ENCODE measurements at places on chromosomes 1 and 21.

DNA sequence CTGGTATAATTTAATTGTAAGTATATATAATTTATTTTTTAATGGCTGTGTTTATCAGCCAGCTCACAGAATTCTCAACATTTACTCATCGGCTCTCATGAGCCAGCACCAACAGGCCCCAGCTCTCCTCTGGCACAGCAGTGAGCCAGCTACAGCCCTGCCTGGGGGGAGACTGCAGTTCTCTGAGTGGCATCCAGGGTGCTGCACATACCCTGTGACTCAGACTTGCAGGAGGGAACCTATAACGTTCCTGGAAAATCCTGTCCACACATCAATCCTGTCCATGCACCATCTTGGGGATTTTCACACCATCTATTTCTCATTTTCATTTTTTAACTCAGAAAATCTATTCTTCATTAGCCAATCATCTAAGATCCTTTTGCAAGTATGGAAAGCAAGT, 36.5 kb downstream of the FHAD1 start:
- DNase-seq = no peak

DNA sequence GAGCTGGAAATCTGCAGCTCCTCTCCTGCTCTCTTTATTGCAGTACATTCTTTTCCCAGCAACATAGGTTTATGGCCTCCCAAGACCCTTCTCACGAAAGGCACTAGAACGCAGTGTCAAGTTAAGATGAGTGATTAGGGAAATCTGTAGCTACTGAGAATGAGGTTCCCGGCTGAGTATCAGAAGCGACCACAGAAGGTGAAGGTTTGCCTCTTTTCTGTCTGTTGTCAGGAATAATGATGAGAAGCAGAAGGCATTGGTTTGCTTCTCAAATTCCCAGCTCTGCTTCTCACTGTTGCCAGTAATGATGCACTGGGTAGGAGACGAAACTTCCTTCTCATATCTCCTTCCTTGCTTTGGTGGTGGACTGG, 128.4 kb downstream of the NTMT2 start:
- no peak for DNase-seq

DNA sequence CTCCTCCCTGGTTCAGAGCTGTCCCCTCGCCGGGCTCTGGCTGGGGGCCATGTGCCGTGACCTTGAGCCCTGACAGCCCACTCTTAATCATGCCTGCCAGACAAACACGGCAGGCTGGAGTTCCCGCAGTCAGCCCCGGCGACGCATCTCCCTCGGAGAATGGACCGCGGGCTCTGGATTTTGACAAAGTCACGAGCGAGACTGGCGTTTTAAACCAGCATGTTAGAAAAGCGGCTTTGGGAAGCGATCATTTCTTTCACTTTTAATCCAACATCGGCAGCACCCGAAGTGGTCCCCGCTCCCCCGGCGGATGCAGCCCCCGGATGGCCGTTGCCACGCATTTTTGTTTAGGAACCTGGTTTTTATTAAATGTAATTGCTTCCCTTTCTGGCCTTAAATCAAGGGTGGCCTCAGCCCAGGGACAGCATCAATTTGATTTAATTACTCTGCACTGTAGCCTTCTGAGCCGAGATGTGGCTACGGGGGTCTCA, 70.9 kb downstream of the PRDM16 start:
- no peak for DNase-seq

DNA sequence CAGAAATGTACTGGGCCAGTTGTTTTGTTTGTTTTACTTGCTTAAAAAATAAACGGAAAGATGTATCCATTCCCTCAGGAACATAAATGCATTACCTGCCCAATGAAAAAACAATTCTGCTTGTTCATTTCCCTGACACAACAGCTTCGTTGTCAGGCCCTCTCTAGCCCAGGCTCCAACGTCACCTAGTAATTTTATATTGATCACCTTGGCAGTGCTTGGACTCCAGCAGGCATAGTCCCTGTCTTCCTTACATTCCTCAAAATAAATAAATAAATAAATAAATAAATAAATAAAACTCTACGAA, 1.2 kb downstream of the CEP170 start:
- no peak for DNase-seq

DNA sequence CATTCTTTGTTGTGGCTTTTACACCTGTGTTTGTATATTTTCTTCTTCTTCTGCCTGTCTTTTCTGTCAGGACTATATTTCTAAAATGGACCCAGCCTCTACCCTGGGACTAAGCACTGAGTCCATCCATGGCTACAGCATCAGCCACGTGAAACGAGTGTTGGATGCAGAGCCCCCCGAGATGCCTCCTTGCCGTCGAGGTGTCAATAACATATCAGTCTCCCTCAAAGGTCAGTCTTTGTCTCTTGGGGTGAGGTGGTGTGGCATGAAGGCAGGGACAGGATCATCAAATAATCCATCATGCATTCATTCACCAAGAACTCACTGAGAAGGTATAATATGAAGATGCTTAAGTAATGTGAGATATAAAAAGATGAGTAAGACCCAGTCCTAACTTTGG, 19.1 kb upstream of the IPO9 start:
- DNase-seq = no peak

- no peak for DNase-seq
These were observed 11.9 kb upstream of the SMAP2 start for GRCh38 chr1:40361637-40362036.

GRCh38 chr1:1400576-1401456, 1.7 kb upstream of the CCNL2 start:
- no peak for DNase-seq

- peak; percentile 29 for DNase-seq
These were observed 872 bp downstream of the BRINP2 start for GRCh38 chr1:177171536-177172123.

- no peak for DNase-seq
These were observed 120.4 kb downstream of the KCNH1 start for GRCh38 chr1:211013346-211014240.

- DNase-seq = no peak
These were observed 61.4 kb upstream of the PGD start for GRCh38 chr1:10337436-10337835.

- DNase-seq = no peak
These were observed 90.0 kb upstream of the KCND3 start for GRCh38 chr1:112079446-112079845.

DNA sequence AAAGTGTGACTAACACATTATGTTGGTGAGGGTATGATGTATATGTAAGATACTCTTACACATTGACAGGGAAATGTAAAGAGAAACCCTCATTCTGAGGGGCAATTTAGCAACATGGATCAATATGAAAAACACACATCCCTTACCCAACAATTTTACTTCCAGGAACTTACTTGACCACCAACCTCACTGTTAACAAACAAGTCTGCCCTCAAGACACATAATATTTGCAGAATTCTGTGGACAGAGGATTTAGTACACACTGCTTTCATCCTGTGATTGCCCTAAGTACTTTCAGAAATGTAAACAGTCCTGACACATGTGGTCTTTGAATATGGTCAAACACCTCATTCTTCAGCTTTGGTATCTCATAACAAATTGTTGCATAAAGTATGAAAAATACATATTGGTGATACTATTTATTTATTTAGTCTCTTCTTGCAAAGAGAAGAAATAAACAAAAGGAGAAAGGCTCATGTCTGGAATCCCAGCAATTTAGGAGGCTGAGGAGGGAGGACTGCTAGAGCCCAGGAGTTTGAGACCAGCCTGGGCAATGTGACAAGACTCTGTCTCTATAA, 6.9 kb downstream of the USP48 start:
- DNase-seq = no peak

- no peak for DNase-seq
These were observed 49.9 kb upstream of the ITPKB start for GRCh38 chr1:226788965-226789364.

DNA sequence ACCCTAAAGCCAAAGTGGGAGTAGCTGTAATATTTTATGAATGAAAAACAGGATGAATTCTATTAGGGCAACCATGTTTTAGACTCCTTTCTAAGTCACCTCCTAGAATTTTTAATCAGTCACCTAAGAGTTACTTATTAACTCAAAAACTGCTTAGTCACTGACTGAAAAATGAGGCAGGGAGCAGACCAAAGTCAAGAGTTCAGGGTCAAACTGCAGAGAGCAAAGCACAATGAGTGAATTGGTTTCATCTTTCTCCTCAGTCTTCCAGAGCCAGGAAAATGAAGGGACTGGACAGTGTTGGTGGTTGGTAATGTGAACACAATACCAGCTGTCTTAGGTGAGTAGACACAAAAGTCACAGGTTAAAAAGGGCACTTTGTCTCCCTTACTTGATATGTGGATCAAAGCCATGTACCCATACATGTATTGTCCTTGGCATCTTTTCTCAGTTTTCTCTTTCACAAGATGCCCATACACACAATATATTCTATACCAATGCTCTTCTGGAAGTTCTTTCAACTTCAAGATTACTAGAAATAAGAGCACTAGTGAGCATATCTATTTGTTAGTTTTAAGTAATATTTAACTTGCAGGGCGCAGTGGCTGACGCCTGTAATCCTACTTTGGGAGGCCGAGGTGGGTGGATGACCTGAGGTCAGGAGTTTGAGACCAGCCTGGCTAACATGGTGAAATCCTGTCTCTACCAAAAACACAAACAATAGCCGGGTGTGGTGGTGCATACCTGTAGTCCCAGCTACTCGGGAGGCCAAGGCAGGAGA, 42.2 kb downstream of the ATP1B1 start:
- no peak for DNase-seq

- DNase-seq = peak; percentile 78
These were observed 13.2 kb downstream of the AMPD2 start for GRCh38 chr1:109632671-109633346.

DNA sequence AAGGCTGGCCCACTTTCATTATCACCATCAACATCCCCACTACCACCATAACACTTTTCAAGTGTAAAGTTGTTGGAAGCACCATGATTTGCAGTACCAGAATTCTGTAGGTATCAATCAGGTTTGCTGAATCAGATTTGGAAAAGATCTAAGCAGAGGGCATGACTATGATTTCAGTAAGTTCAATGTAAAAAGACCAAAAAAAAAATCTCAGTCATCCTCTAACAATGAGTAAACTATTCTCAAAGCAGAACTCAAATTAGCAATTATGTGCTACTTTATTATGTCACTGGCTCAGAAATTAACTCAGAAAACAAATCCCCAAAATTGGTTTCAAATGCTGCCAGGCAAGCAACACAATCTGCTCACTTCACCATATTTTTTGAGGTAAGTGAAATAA, 187.8 kb upstream of the HP1BP3 start:
- DNase-seq = no peak

DNA sequence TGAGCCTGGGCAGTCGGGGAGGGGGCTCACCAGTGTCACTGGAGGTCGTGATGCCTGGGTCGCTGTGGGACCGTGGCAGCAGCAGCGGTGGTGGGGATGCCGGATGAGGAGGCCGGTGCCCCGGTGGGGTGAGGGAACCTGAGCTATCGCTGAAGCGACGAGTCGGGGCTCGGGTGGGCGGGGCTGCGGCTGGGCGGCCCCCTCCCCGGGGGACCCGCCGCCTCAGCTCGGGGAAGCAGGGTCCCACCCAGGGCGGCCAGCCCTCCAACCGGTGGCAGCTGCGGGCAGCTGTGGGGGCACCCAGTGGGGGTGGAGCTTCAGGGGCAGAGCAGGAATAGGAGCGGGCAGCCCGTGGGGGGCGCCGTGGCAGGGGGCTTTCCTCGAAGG, 5.0 kb downstream of the ENTREP3 start:
- DNase-seq = no peak

GRCh38 chr1:94542088-94542870, 720 bp upstream of the F3 start:
- peak; percentile 41 for DNase-seq

DNA sequence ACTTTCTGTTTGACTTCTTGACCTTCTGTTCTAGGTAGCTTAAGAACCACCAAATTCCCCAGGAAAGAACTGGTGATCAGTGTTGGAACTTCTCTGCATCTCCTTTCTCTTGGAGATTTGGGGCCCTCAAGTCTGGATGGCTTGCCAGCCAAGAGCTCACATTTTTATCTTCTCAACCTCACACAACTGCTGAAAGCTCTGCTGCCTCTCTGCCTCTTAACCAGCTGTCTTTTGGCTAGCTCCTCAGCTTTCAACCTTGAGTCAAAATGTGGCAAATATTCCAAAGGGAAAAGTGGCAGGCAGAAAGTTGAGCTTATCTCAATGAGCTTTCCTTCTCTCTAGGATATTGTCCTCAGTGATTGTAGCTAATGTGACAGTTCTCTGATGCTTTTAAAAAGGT, 89.2 kb upstream of the CCDC190 start:
- DNase-seq = no peak

GRCh38 chr1:117007719-117008013, 6.1 kb downstream of the CD101 start:
- DNase-seq = no peak

GRCh38 chr1:1433804-1434130, 1.7 kb upstream of the VWA1 start:
- DNase-seq = no peak

DNA sequence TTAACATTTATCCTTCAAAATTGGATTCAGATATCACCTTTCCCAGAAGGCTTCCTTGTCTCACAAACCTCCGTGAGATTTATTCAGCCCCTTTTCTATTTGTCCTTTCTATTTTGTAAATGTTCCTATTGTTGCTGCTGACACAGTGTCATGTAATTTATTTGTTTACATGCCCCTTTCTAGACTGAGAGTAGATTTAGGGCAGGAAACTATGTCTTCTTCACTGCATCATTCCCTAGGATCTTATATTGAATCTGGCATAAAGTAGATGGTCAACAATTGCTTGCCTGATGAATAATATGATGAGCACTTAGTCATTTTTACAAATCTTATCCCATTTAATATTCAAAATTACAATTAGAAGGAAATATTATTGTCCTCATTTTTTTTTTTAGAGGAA, 8.1 kb upstream of the CNN3 start:
- DNase-seq = no peak

- no peak for DNase-seq
These were observed 23.6 kb upstream of the SLC19A2 start for GRCh38 chr1:169509354-169509753.

GRCh38 chr1:238489006-238489405, 598.3 kb upstream of the ZP4 start:
- no peak for DNase-seq

- no peak for DNase-seq
These were observed 21.5 kb upstream of the LEFTY2 start for GRCh38 chr1:225962440-225962975.

- DNase-seq = no peak
These were observed 24.8 kb upstream of the ITPKB start for GRCh38 chr1:226763905-226764264.

GRCh38 chr1:155173478-155174323, at the start of gene TRIM46:
Gene TRIM46 (plus strand): TSS chr1:155173849. CDS start chr1:155173967, 118 bp downstream.
- DNase-seq = peak; percentile 77

All from Ammon's horn (tissue), 1 donor.